ENCODE measurements at places on chromosomes 4 and X.

DNA sequence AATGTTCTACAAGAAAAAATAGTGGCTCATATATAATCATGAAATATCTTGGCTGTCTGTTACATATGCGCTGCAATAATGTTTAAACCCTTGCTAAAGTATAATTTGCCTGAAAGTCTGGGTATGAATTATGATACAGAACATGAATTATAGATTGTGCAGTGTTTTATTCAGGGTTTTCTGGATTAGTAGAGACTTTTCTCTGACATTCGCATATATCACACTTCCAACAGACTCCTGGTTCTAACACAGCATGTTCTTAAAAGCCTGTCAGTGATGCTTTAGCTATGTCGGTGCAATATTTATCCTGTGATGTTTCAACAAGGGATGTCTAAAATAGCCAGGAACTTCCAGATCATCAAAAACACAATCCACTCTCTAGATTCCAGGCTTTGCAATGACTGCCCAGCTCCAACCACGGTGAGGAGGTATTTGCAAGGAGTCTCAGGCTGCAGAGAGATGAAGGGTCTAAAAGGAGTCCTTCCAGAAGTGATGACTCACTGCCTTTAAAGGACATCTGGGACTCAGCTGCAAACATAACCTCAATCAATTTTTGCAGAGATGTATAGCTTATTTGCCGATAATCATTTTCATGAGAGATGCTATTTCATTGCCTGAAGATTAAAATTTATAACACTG lies 69.4 kb downstream of the RWDD4 start:
- no peak for DNase-seq

- no peak for DNase-seq
These were observed 653.8 kb upstream of the CPEB2 start for GRCh38 chr4:14348506-14348905.

DNA sequence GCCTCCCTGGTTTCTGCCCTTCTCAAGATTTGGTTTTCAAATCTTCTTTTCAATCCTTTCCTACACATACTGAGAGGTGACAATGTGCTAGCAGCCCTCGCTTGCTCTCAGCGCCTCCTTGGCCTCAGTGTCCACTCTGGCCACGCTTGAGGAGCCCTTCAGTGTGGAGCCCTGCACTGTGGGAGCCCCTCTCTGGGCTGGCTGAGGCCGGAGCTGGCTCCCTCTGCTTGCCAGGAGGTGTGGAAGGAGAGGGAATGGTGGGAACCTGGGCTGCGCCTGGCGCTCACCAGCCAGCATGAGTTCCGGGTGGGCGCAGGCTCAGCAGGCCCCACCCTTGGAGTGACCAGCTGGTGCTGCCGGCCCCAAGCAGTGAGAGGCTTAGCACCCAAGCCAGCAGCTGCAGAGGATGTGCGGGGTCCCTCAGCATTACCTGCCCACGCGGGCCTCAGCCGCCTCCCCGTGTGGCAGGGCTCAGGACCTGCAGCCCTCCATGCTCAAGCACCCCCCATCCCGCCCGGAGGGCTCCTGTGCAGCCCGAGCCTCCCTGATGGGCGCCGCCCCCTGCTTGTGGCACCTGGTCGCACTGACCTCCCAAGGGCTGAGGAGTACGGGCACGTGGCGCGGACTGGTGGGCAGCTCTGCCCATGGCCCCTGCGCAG lies 127.5 kb downstream of the COX7B2 start:
- no peak for DNase-seq

DNA sequence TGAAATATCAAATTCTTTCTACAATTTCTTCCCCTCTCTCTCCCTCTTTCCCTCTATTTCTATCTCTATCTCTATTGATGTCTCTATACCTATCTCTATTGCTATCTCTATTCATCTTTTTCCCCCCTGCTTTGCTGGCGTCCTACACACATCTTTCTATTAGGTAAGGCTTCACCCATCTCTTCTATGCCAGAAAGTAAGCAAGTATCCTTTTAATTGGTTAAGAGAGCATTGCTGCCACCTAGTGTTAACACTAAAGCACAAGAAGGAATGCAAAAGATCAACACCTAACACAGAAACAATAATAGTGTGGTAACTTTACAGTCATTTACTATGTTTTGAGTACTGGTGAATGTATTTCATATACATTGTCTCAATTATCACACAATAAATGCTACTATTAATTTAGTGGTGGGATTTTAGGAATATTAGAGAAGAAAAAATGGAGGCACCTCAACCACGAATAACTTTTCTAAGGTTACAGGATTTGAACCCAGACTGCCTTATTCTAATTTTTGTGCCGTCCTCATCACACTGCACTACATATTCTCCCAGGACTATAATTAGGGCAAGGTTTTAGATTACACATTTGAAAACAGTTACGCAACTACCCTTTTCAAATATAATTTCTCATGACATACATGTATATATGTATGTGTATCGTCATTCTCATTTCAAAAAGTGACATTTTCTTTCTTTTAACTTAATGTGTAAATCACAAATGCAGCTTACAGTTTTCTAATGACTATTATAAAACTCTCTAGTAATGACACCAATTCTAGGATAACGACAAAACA lies 3.7 kb upstream of the C4orf36 start:
- DNase-seq, result no peak

- no peak for DNase-seq
These were observed 31.6 kb downstream of the IQCM start for GRCh38 chr4:149784018-149784417.

- no peak for DNase-seq
These were observed 176.4 kb downstream of the NLGN4X start for GRCh38 chrX:6052111-6052745.

DNA sequence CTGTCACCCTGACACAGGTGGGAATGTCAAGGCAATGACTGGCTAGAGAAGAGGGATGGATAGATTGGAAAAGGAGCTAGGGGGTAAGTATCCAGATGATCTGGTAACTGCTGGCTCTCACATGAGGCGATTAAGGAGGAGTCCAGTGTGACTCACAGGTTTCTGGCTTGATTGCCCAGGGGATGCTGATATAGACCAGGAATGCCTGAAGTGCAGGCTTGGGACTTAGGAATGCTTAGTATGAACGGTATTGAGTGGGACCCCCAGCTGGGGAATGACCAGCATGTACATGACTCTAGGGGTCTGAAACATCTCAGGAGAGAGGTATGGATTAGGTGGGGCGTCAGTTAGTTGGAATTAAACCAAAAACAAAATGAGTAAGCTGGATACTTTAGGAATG lies 65.8 kb upstream of the PRPS1 start:
- no peak for DNase-seq

DNA sequence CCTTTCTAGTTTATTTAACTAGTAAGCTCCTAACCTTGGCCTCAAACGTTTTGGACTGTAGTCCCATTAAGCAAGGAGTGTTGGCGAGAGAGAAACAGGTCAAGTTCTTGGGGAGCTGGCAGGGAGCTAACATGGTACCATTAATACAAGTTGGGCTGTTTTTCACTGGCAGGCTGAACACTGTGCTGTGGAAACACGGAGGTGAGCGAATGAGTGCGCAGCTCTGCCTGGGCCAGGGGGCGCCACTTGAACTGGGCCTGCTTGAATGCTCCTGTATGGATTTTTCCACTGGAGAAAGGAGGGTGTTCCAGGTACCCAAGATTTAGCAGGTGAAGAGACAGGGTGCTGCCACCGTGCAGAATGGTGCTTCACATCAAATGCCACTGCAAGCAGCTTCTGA lies 7.4 kb upstream of the SMS start:
- no peak for DNase-seq

Data from activated T-helper 1 cell treated with anti-CD3 and anti-CD28 coated beads, Interleukin-2, amount 50 U/mL, for 16 hours (primary cell).